Glutamatergic neuron (in vitro differentiated cells): ENCODE measurements at places on chromosomes 6 and 20. TPM values are rescaled to one million over a fixed set of nuclear protein-coding genes. Genes with fewer than 3 reads are reported as not detected.

DNA sequence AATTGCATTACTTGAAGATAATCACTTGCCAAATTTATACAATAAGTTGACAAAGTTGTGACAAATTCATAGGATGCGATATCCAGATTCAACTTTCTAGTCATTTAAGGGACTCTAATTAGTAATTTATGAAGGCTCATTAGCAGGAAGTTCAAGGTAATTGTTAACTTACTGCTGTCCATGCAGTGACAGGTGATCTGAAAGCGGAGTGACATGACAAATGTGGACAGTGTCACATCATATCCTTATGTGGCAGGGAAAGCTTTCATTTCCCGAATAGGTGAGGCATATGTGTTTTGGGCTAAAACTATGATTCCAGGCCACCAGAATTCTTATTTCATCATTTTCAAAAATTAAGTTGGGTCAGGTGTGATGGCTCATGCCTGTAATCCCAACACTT is 115.9 kb upstream of the BMP2 start:
- no peak overlapping the region for H3K27ac ChIP-seq
- no peak overlapping the region for H3K4me3 ChIP-seq
- no peaks in the 10 kb centered on the region for H3K36me3 ChIP-seq
- H3K4me1 ChIP-seq: no peaks in the 10 kb centered on the region

CTNNBL1 gene
- total RNA-seq: 58.0 TPM

- no peak for DNase-seq
- peak overlapping the region; percentile 88 for H3K4me3 ChIP-seq
- no peak overlapping the region for H3K27ac ChIP-seq
- peaks cover 31% of the 10 kb centered on the region for H3K4me1 ChIP-seq
Measured at GRCh38 chr20:38728191-38728781, 4.0 kb downstream of the SLC32A1 start.

DNA sequence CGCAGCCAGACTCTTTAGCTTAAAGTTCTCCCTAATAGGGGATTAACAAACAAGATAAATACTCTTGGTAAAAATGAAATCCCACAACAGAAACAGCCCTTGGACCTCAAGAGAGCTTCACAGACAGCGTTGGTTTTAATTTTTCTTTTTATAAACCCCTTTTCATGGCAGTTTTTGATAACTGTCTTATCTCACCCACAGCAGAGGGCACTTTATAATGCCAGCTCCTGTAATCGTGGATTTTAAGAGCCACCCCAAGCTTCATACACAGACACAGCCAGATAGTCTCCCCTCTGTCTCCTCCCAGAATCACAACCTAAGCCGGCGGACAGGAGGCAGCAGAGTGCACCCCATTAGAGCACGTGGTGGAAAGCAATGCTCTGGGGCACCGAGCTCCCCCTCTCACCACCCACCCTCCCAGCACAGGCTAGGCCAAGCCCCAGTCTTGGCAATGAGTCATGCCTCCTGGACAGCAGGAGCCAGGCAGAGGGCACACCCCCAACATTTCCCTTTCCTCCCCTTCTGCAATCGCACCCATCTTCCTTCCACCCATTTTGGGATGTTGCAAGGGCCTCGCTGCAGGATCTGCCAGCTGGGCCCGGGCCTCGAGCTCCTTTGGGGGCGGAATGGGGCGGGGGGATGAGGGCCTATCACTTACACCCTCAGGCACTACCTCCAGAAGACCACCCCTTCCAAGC is 2.4 kb downstream of the JAG1 start:
- peaks cover 2% of the 10 kb centered on the region for H3K27me3 ChIP-seq
- peaks cover 12% of the 10 kb centered on the region for H3K4me1 ChIP-seq
- peak; percentile 61 for DNase-seq
- H3K36me3 ChIP-seq: no peaks in the 10 kb centered on the region

DNA sequence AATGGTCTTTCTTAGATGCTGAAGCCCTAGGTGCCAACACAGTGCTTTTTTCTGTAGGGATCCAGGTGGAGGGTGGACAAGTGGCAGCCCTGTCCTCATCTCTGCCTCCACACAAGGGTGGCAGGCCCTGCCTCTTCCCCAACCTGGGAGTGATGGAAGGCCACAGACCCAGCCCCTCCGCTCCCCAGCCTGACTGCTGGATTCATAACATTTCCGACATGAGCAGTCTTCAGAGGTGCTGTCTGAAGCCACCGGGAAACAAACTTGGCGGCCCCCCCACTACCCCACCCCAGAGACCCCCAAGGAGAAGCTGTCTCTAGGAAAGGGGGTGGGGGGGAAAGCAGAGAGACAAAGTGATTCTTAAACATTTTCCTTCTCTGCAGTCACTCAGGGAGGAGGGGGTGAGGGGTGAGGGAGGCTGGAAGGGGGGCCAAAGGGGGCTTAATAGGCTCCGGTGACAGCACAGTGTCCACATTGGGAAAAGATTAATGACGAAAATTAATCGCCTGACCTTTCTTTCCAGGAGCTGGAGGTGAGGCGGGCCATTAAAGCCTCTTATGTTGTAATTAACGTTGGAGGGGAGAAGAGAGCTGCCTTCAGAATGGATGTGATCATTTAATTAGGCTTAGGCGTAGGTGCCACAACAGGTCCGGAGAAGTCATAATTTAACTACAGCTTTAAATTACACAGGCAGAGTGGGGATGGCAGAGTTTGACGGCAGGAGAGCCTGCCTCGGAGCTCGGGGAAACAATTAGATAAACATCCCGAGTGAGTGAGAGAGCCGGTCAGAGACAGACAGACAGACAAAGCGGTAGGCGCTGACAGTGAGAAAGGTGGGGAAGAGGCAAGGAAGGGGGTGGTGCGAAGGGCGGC is 76.8 kb upstream of the FOXP4 start:
- peaks cover 25% of the 10 kb centered on the region for H3K4me1 ChIP-seq
- H3K27ac ChIP-seq: no peak overlapping the region
- peaks cover 27% of the 10 kb centered on the region for H3K27me3 ChIP-seq
- H3K4me3 ChIP-seq: peak overlapping the region; percentile 79
- no peaks in the 10 kb centered on the region for H3K36me3 ChIP-seq

PPARD gene
- 37.5 TPM for total RNA-seq

UST gene
- total RNA-seq: 11.2 TPM

GRCh38 chr6:2221726-2222274 is 23.6 kb downstream of the GMDS start:
- no peaks in the 10 kb centered on the region for H3K27me3 ChIP-seq
- DNase-seq: no peak
- H3K4me1 ChIP-seq: peaks cover 25% of the 10 kb centered on the region
- H3K36me3 ChIP-seq: no peaks in the 10 kb centered on the region
- H3K27ac ChIP-seq: no peak overlapping the region
- H3K4me3 ChIP-seq: no peak overlapping the region

DNA sequence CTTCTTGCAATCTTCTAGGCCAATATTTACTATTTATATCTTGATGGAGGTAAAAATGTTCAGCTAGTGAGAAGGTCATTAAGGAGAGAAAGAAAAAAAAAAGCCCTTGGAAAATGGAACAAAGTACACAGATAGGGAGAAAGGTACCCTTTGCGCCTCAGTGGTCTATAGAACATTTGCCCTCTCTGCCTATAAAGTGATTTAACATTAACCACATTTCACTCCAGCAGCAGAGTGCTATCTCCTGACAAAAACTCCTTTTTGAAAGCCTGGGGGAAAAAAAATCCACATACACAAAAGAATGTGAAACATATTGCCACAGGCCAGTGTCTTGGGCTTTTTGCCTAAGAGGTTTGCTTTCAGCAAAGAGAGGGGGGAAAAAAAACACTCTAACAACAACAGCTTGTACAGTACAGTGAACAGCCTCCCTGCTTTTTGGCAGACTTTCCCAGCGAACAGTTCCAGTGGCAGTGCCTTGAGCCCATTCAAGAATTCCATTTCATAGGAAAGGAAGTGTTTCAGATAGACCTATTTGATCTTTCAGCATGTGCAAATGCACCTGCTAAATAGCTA is 695 bp downstream of the ARHGAP18 start:
- H3K4me3 ChIP-seq: peak overlapping the region; percentile 97
- no peak overlapping the region for H3K27ac ChIP-seq
- H3K36me3 ChIP-seq: no peaks in the 10 kb centered on the region
- peaks cover 2% of the 10 kb centered on the region for H3K27me3 ChIP-seq
- H3K4me1 ChIP-seq: peaks cover 9% of the 10 kb centered on the region

- DNase-seq: no peak
- no peaks in the 10 kb centered on the region for H3K4me1 ChIP-seq
Measured at GRCh38 chr6:80959034-80959433, 793.4 kb downstream of the TENT5A start.

SPATA25 gene
- 1.2 TPM for total RNA-seq

NKX2-2 gene
- 1.2 TPM for total RNA-seq

- no peak overlapping the region for H3K4me3 ChIP-seq
- H3K36me3 ChIP-seq: no peaks in the 10 kb centered on the region
- no peak overlapping the region for H3K27ac ChIP-seq
- no peaks in the 10 kb centered on the region for H3K27me3 ChIP-seq
Measured at GRCh38 chr6:134675110-134676054, 274.5 kb downstream of the ALDH8A1 start.

LY6G6D gene
- not detected for total RNA-seq

PTK6 gene
- total RNA-seq: 0.17 TPM

TPD52L2 gene
- total RNA-seq: 109 TPM

GRCh38 chr6:47852727-47853126 is 70.9 kb downstream of the OPN5 start:
- no peak for DNase-seq
- H3K4me1 ChIP-seq: peaks cover 9% of the 10 kb centered on the region
- H3K27ac ChIP-seq: no peak overlapping the region
- H3K27me3 ChIP-seq: no peaks in the 10 kb centered on the region
- H3K36me3 ChIP-seq: no peaks in the 10 kb centered on the region

DNA sequence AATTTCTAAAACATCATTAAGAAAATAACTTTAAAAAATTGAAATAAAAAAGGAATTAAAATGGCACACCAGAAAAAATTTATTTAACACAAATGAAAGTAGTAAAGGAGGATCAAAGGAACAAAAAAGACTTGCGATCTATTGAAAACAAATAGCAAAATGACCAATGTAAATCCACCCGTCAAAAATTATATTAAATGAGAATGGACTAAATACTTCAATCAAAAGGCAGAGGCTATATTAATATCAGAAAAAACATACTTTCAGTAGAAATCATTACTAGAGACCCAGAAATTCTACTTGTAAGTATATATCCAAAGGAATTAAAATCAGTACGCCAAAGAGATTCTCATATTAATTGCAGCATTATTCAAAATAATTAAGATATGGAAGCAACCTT is 293.1 kb upstream of the SOX4 start:
- no peak overlapping the region for H3K27ac ChIP-seq
- no peak overlapping the region for H3K4me3 ChIP-seq
- DNase-seq: no peak
- H3K4me1 ChIP-seq: no peaks in the 10 kb centered on the region
